ENCODE measurements at places on chromosomes 12 and 14. TPM values are rescaled to one million over a fixed set of nuclear protein-coding genes. Genes with fewer than 3 reads are reported as not detected.

- DNase-seq: no peak
- no peaks in the 10 kb centered on the region for H3K4me1 ChIP-seq
- H3K36me3 ChIP-seq: no peaks in the 10 kb centered on the region
- no peak overlapping the region for H3K4me3 ChIP-seq
Observed at GRCh38 chr14:62897771-62898170, 147.5 kb downstream of the KCNH5 start.

- no peaks in the 10 kb centered on the region for H3K36me3 ChIP-seq
- no peaks in the 10 kb centered on the region for H3K27me3 ChIP-seq
- no peaks in the 10 kb centered on the region for H3K4me1 ChIP-seq
- no peak for DNase-seq
- H3K27ac ChIP-seq: no peak overlapping the region
- no peak overlapping the region for H3K4me3 ChIP-seq
Observed at GRCh38 chr12:96157427-96157826, 36.7 kb upstream of the ELK3 start.

- no peaks in the 10 kb centered on the region for H3K36me3 ChIP-seq
- no peak overlapping the region for H3K27ac ChIP-seq
- no peaks in the 10 kb centered on the region for H3K27me3 ChIP-seq
- no peak overlapping the region for H3K4me3 ChIP-seq
Observed at GRCh38 chr12:93954166-93955112, 193.9 kb upstream of the PLXNC1 start.

DNA sequence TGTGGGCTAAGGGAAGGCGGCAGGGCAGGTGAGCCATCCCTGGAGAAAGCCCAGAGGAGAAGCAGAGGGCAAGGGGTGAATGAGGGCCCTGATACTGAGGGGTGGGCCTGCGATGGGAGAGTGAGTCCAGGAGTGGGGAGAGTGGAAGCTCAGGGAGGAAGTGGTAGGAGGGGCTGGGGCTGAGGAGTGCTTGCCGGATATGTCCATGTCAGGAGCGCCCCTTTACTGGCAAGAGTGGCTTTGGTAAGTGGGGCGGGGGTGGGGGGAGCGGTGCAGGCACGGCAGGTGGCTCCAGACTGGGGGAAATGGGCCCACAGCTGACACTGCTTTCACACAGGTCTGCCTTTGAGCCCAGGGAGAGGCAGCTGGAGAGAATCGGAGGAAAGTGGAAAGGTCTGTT is 86.4 kb upstream of the GPR68 start:
- DNase-seq: no peak
- no peak overlapping the region for H3K27ac ChIP-seq
- H3K4me3 ChIP-seq: no peak overlapping the region
- H3K36me3 ChIP-seq: no peaks in the 10 kb centered on the region
- peaks cover 7% of the 10 kb centered on the region for H3K4me1 ChIP-seq

GRCh38 chr14:85466678-85467077 is 63.3 kb upstream of the FLRT2 start:
- no peaks in the 10 kb centered on the region for H3K36me3 ChIP-seq
- DNase-seq: no peak
- no peaks in the 10 kb centered on the region for H3K27me3 ChIP-seq
- no peaks in the 10 kb centered on the region for H3K4me1 ChIP-seq
- H3K27ac ChIP-seq: no peak overlapping the region

GRCh38 chr12:111664499-111664898 is 21.3 kb downstream of the BRAP start:
- H3K27me3 ChIP-seq: no peaks in the 10 kb centered on the region
- H3K36me3 ChIP-seq: peaks cover 8% of the 10 kb centered on the region
- DNase-seq: no peak
- H3K4me1 ChIP-seq: no peaks in the 10 kb centered on the region
- H3K4me3 ChIP-seq: no peak overlapping the region

DNA sequence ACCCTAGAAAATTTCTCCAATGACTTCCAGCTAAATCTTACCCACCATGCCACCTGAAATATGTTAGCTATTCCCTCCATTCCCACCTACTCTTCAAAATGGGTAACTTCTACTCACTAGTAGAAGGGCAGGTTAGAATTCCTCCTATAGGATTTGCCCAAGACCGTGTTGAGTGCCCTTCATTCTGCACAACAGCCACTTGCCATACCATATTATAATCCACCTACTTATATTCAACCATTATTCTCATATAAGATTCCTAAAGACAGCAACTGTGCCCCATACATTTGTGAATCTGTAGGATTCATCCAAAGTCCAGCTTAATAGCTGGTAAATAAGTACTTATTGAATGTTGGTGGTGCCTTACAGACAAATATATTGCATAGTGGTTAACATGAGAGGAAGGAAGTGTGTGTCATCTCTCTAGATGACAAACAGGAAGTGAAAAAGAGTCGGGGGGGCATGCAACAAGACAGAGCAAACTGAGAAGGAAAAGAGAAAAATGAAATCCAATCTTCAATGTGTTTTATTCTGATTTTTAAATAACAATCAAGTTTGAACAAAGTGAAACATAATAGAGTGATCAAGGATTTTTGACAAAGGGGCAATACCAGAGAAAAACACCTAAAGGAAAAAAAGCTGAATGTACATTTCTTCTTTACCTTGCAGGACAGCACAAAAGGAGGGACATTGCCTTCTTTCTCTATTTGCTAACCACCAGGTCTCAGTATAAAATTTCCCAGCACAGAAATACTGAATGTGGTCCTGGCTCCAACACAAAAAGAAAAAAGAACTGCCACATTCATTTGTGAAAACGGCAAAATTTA is 389.3 kb upstream of the USP15 start:
- H3K4me1 ChIP-seq: no peaks in the 10 kb centered on the region
- H3K36me3 ChIP-seq: no peaks in the 10 kb centered on the region
- H3K27me3 ChIP-seq: no peaks in the 10 kb centered on the region
- DNase-seq: no peak

DNA sequence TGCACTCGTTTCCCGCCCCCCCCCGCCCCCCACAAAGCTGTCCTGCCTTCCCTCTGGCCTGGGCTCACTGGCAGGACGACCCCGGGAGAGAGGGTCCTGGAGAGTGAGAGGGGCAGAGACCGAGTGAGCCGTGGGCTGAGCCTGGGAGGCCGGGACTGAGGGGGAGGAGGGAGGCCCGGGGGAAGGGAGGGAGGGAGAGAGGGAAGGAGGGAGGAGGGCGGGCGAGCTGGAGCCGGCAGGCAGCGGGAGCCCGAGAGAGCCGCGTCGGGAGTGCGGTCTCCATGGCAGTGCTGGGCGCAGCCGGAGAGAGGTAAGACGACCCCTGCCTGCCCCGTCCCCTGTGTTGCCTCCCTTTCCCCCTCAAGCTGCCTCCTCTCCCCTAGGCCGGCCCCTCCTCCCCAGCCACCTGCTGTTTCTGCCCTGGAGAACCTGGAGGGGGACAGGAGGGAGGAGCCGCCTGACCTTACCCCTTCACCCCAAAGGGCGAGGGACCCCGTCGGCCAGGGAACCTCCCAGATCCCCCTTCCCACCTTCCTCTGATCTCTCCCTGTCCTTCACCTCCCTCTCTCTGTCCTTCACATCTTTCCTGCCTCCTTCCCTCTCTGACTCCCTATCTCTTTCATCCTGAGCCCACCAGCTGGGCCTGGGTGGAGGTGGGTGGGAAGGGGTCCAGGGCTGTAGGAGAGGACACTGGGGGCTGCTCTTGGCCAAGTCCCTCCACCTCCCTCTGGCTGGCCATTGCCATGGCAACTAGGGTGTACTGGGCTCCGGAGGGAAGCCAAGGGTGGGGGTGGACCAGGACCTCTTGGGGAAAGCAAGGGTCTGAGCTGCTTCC is at the start of gene GPR162:
Gene GPR162 (plus strand): TSS at position 231 of the 835 bp plus-strand sequence. CDS start 2,078 bp downstream, outside the sequence.
- H3K4me1 ChIP-seq: no peaks in the 10 kb centered on the region
- peaks cover 16% of the 10 kb centered on the region for H3K27me3 ChIP-seq
- H3K4me3 ChIP-seq: peak within 1 kb of the TSS; percentile 24
- no peak within 1 kb of the TSS for H3K27ac ChIP-seq
- H3K36me3 ChIP-seq: no peaks in the 10 kb centered on the region
- DNase-seq: no peak

DNA sequence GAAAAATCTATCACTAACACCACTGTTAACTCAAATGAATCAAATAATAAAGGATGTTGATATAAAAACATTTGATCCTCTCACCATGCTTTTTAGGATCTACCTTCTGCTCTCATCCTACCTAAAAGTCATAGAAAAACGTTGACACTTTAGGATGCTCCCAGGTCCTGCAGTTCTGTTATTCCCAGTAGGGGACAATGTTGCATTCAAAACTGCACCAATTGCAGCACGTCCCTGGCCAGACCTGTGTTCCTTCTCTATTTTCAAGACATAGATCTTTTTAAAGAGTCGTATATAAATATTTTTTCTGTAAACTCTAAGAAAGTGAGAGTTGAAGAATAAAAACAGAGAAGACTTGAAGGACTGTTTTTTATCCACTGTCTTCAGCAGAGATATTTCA is 8.8 kb downstream of the AICDA start:
- H3K36me3 ChIP-seq: no peaks in the 10 kb centered on the region
- no peak overlapping the region for H3K4me3 ChIP-seq

DNA sequence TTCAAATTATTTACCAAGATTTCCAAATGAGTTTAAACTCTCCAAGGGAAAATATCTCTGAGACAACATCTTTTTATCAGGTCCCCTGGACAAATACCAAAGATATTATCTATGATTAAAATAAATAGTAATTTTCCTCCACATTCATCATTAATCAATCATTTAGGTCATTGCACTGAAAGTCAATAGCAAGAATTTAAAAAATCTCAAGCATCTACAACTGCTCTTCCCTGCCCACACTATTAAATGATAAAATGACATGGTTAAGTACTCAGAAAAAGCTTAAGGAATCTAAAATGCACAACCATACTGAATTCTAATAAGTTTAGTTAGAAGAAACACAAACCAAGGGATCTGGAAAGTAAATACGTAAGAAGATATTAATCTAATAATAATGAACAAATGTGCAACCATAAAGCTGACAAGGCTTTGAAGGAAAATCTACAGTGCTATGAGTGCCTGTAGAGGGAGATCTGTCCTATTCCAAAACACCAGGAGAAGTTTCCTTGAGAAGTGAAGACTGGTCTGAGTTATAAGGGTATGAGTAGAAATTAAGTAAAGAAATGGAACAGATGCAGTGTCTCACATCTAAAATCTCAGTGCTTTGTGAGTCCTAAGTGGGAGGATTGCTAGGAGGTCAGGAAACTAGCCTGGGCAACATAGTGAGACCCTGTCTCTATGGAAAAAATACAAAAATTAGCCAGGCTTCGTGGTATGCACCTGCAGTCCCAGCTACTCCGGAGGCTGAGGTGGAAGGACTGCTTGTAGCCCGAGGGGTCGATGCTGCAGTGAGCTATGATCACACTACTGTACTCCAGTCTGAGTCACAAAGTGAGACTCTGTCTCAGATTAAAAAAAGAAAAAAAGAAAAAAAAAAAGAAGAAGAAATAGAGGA is 19.2 kb downstream of the INTS13 start:
- no peak for DNase-seq
- no peaks in the 10 kb centered on the region for H3K27me3 ChIP-seq
- no peak overlapping the region for H3K27ac ChIP-seq
- H3K4me3 ChIP-seq: no peak overlapping the region
- H3K36me3 ChIP-seq: no peaks in the 10 kb centered on the region

- no peak overlapping the region for H3K4me3 ChIP-seq
- no peaks in the 10 kb centered on the region for H3K36me3 ChIP-seq
- no peaks in the 10 kb centered on the region for H3K4me1 ChIP-seq
Observed at GRCh38 chr12:132216354-132216987, 72.2 kb downstream of the NOC4L start.

- H3K36me3 ChIP-seq: no peaks in the 10 kb centered on the region
- no peak overlapping the region for H3K4me3 ChIP-seq
- no peak overlapping the region for H3K27ac ChIP-seq
- no peaks in the 10 kb centered on the region for H3K27me3 ChIP-seq
Observed at GRCh38 chr12:126389961-126390360, 1324.7 kb downstream of the AACS start.

- no peaks in the 10 kb centered on the region for H3K4me1 ChIP-seq
- H3K27me3 ChIP-seq: no peaks in the 10 kb centered on the region
- peak; percentile 15 for DNase-seq
- no peaks in the 10 kb centered on the region for H3K36me3 ChIP-seq
- H3K27ac ChIP-seq: peak within 1 kb of the TSS; percentile 40
Observed at GRCh38 chr12:1918081-1918883, at the start of gene CACNA2D4. TSS of gene CACNA2D4 (minus strand) at chr12:1918652. CDS start at chr12:1918473, 179 bp downstream.

DNA sequence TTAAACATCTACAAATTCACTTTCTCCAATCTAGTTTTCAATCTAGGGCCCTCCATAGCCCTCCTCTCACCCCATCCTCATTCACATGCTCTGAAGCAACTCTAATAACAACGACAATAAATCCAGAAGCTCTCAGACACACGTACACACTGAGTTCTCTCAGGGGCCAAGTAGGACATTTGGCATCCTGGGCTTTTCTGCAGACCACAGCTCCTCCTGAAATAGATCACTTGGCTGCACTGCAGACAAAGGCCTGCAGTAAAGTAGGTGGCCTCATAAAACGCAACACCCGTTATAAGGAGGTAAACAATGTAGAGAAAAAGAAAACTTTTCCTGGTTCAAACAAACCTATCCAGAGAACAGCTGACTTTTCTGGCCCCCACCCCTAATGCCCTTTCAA is 111.2 kb downstream of the TMTC1 start:
- H3K27me3 ChIP-seq: no peaks in the 10 kb centered on the region
- no peak for DNase-seq
- H3K4me3 ChIP-seq: no peak overlapping the region

DNA sequence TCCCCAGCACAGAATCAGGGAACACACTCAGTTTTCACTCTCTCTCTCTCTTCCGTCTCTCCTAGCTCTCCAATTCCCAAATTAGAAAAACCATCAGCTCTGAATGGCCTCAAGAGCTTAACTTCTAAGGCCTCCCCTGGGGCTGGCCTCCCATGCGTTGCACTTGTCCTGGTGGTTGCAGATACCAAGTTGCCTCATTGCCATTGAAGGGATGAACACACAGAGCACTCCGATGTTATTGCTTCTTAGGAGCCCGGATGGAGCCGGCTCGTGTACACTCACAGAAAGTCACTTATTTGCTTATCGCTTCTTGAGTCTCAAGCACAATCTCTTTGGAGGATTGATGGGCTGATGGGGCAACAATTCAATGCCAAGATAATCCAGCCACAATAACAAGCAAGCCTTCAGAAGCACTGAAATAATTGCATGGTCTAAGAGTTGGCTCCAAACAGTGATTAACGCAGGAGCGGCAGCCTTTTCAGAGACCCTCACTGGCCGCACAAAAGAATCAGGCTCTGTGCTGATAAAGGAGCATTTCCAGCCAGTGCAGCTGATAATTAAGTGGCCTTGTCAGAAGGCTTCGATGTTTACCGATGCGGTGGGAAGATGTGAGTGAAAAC is 175.8 kb upstream of the TMEM132C start:
- no peak overlapping the region for H3K27ac ChIP-seq
- H3K4me3 ChIP-seq: no peak overlapping the region
- no peak for DNase-seq
- H3K4me1 ChIP-seq: no peaks in the 10 kb centered on the region
- H3K36me3 ChIP-seq: no peaks in the 10 kb centered on the region

GRCh38 chr12:48600552-48600951 is 30.7 kb upstream of the LALBA start:
- no peaks in the 10 kb centered on the region for H3K27me3 ChIP-seq
- H3K4me1 ChIP-seq: no peaks in the 10 kb centered on the region
- no peak overlapping the region for H3K27ac ChIP-seq
- DNase-seq: no peak
- H3K4me3 ChIP-seq: no peak overlapping the region

NYNRIN gene
- total RNA-seq: 26.7 TPM

OTX2 gene
- total RNA-seq: not detected

CLEC7A gene
- 1.1 TPM for total RNA-seq

HOXC12 gene
- not detected for total RNA-seq

TPPP2 gene
- total RNA-seq: not detected

PKP2 gene
- 187 TPM for total RNA-seq

HVCN1 gene
- total RNA-seq: 1.5 TPM

JPH4 gene
- 0.30 TPM for total RNA-seq

ZC2HC1C gene
- 4.6 TPM for total RNA-seq

RAB21 gene
- 75.1 TPM for total RNA-seq

P2RX2 gene
- total RNA-seq: not detected
